ENCODE measurements at places on chromosomes 2 and 18. TPM values are rescaled to one million over a fixed set of nuclear protein-coding genes. Genes with fewer than 3 reads are reported as not detected.

Gene FBXO15
- total RNA-seq, result 1.1 TPM

Gene SLC19A3
- total RNA-seq, result not detected

- DNase-seq, result no peak
Measured at GRCh38 chr2:221095356-221095755, 476.7 kb downstream of the EPHA4 start.

GRCh38 chr2:105244451-105244850, 2.9 kb downstream of the GPR45 start:
- DNase-seq, result no peak

DNA sequence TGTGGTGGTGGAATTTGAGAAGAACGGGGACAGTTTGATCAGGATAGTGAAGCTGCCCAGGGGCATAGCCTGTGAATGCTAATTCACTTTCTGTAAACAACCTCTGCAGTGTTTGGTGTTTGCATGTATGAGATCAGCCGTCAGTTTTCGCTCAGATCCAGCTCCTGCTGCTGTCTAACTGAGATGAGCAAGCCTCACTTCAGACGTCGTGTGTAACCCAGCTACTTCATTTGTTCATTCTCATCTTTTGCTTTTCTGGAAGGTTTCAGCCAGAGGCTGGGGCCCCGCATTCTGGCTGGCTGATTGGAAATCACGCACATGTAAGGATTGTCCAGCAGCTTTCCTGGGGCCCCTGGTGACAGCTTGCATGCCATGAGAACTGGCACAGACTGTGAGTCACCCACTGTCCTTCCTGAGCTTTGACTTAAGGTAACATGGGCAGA, 48.9 kb downstream of the LDLRAD4 start:
- DNase-seq, result no peak

GRCh38 chr18:28511413-28511821, 334.5 kb upstream of the CDH2 start:
- DNase-seq, result no peak

DNA sequence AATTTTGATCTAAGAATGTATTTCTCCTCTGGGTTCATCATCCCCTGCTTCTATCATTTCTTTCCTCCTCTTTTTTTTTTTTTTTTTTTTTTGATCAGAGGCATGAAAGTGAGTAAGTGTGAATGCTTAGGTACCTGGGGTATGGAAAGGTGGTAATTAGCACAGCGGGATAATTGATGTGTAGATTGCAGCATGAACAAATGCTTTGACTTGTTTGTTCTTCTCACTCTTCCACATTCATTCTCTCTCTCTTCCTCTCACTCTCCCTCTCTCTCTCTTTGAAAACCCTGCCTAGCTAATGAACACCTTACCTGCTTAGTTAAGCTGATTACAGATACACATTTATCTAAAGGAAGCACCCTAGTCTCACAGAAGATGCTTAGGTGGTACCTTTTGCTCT, 74.7 kb downstream of the ZEB2 start:
- no peak for DNase-seq

DNA sequence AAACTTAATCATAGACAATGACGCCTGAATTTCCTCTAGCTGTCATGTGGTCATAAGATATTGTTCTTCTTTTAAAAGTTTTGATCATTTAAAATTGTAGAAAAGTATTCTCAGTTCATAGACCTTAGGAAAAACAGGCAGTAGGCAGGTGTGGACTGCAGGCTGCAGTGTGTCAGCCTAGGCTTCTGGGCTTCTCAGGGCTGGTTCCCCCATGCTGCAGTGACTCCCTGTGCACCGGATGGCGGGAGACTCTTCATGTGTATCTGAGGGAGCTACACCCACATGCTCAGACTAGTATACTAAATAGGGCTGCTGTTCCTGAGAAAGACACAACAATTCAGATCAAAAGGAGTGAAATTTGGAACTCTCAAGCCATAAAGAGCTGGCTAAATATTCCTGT, 72.4 kb downstream of the PXDN start:
- DNase-seq, result no peak

DNA sequence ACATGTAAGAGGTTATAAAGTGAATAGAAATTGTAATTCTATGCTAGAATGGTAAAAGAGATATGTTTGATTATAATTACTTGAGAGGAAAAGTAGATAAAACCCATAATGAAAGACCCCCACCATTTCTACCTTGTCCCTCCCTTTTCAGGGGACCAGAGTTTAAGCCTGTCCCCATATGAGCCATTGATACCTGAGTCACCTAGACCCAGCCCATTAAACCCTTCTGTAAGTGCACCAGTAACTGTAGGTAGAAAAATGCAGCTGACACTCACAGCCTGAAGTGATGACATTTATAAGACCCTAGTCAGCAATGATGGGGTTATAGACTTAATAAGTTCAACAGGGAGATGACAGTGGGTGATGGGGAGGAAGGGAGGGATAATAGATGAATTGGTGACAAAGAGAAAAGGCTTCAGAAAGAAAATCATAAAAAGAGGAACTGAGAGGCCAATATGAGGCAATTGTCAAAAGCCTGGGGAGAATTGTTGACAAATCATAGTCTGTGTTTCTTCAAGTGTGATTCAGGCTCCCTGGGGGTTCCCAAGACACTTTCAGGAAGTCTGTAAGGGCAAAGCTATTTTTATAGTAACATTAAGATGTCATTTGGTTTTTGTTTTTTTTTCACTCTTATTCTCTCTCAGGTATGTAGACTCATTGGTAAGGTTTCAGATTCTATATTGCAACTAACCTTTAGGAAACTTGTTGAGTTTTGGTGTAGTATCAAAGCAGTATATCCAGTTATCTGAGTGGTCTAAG, 544.2 kb downstream of the SATB2 start:
- DNase-seq, result no peak

DNA sequence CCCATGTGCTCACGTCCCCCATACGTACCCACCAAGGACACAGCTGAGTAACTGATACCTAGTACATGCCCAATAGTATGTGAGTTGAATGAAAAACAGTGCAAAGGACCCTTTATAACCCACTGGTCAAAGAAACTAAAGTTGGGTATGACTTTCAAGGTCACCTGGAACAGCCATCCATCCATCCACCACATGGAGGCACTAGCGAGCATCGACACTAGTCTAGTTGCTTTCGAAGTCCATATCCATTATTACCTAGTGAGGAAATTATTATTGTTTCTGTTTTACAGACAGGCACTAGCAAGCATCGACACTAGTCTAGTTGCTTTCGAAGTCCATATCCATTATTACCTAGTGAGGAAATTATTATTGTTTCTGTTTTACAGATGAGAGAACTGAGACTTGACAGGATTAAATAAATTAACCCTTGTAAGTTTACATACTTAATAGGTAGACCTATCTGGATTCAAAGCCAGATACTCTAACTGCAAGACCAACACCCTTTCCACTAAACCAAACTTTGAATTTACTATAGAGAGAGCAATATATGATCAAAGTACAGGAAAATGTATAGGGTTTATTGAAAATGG, 233.7 kb downstream of the METTL4 start:
- peak; percentile 19 for DNase-seq

DNA sequence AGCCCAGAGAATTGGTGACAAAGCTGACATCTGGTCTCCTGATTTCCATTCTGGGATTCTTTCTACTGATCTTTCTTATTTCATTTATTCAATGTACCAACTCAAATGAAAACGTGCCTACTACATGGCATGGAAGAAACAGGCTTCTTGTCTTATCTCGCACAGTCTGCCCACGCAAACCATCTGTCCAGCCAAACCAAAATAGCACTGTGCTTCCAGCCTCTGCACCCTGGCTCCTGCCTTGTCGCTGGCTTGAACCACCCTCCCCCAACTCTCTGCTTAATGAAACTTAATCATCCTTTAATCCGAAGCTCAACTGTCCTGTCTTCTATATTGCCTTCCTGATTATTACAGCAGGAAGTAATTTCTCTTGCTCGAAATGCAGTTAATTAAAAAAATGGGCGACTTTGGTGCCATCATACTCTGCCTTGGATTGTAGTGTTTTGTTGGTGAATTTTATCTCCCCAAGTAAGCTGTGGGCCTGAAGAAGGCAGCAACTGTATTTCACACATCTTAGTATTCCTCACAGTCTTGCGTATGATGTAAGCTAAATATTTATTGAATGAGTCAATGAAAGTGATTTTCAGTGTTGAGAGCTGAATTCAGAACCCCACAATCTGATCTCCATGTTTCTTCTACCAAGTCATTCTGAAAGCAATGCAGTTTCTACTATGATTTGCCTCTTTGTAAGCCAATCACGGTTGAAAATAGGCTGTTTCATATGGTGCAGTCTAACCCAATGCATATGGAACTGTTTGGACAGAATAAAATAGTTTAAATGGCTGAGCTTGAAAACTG, 190.8 kb downstream of the TMEM247 start:
- DNase-seq, result no peak

Gene GAL3ST2
- total RNA-seq, result 0.44 TPM

GRCh38 chr2:38185012-38185491, 109.1 kb upstream of the CYP1B1 start:
- DNase-seq, result no peak

Gene CYP1B1
- 2.6 TPM for total RNA-seq

DNA sequence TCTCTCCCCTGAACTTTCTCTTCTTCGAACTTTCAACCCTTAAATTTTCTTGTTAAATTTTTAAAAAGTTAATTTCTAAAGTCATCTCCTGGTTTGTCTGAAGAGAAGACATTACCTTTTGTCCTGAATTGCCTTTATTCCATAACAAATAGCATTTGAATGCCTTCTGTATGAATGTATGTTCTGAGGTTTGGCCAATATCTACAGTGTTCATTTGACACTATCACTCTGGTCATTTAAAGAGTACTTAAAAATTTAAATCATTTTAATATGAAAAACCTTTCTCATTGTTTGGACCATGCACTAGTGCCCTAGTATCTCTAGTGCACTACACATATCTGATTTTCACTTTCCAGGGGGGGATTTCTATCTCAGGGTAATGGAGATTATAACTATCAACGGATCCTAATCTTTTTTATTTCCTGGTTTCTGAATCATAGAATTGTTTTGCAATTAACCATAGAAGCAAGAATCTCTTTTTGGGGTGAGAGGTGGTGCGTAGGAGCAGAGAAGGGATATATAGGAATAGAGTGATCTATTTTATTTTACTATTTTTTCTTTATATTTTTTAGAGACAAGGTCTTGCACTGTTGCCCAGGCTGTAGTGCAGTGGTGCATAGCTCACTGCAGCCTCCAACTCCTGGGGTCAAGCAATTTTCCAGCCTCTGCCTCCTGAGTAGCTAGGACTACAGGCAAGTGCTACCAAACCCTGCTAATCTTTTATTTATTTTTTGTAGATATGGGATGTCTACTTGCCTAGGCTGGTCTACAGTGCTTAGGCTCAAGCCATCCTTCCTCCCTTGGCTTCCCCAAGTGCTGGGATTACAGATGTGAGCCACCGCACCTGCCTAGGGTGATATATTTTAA, 25.5 kb downstream of the TANC1 start:
- no peak for DNase-seq

All from HCT116 (cell line).